ENCODE measurements at places on chromosomes 7 and 10. TPM values are rescaled to one million over a fixed set of nuclear protein-coding genes. Genes with fewer than 3 reads are reported as not detected.

CSGALNACT2 gene
- 5.1 TPM for total RNA-seq

DYNC1I1 gene
- 3.3 TPM for total RNA-seq

KCNIP2 gene
- total RNA-seq = 5.2 TPM

GIMAP6 gene
- total RNA-seq = 0.18 TPM

MEIG1 gene
- total RNA-seq = not detected

ZNF503 gene
- total RNA-seq = 0.39 TPM

CALHM3 gene
- 0.18 TPM for total RNA-seq

LFNG gene
- 24.1 TPM for total RNA-seq

- H3K4me1 ChIP-seq = no peaks in the 10 kb centered on the region
- no peak overlapping the region for H3K27ac ChIP-seq
- H3K27me3 ChIP-seq = no peaks in the 10 kb centered on the region
- no peak overlapping the region for H3K4me3 ChIP-seq
- H3K36me3 ChIP-seq = peaks cover 55% of the 10 kb centered on the region
These were observed 208.2 kb downstream of the CDK14 start for GRCh38 chr7:90804370-90804769.

DNA sequence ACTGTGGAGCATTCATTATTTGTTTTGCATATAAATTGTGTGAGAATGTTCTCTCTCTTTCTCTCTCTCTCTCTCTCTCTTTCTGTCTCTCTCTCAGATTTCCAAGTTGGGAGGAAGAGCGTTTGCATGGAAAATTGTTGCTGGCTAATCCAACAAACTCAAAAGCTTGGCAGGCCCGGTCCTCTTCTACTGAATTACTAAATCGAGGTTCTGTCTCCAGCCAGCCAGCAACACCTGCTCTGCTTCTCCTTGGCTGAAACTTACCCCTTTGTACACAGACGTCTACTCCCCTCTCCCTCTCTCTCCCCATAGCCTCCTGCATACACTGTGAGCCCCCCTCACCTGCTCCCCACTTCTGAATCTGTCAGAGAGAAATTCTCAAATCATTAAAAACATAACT lies 996.4 kb upstream of the AUTS2 start:
- no peaks in the 10 kb centered on the region for H3K36me3 ChIP-seq
- H3K27ac ChIP-seq = no peak overlapping the region
- H3K27me3 ChIP-seq = no peaks in the 10 kb centered on the region
- H3K4me1 ChIP-seq = peaks cover 6% of the 10 kb centered on the region
- no peak for DNase-seq

DNA sequence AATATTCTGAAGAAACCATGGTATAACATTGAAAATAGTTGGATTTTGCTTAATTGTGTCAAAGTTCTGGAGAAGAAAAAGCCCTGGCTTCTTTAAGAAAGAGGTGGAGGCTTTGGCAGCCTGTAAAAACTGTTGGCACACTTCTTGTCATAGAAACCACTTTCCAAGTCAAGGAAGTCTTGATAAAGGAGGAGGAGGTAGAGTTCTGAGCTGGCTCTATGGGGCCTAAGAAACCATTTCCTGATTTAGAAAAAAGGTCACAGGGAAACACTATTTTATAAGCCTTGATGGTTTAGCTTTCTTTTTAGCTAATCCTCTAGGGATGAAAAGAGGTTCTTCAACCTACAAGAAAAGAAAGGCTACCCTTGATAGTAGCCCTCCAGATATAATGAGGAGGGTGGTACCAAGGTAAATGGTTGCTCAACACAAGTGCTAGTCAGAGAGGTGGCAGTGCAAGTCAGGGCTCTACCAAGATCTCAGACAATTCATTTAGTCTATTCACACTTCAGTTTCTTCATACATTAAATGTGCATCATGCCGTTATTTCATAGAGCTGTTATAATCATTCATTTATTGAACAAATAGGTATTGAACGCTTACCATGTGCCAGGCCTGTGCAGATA lies 346.9 kb downstream of the RNLS start:
- peaks cover 4% of the 10 kb centered on the region for H3K4me1 ChIP-seq
- no peak overlapping the region for H3K27ac ChIP-seq
- no peaks in the 10 kb centered on the region for H3K27me3 ChIP-seq
- no peaks in the 10 kb centered on the region for H3K36me3 ChIP-seq
- no peak for DNase-seq
- no peak overlapping the region for H3K4me3 ChIP-seq

GRCh38 chr7:151774951-151775350 lies 102.0 kb downstream of the PRKAG2 start:
- H3K4me3 ChIP-seq = no peak overlapping the region
- no peak for DNase-seq
- no peaks in the 10 kb centered on the region for H3K4me1 ChIP-seq
- H3K36me3 ChIP-seq = peaks cover 8% of the 10 kb centered on the region
- no peak overlapping the region for H3K27ac ChIP-seq

- DNase-seq = peak; percentile 75
- no peak within 1 kb of the TSS for H3K27ac ChIP-seq
These were observed at the start of gene GOLGA7B for GRCh38 chr10:97849687-97850402. Gene GOLGA7B, plus strand, starts transcription at chr10:97849843. Its CDS starts 461 bp downstream, at chr10:97850304.

GRCh38 chr7:157411580-157411979 lies 74.8 kb downstream of the DNAJB6 start:
- H3K27ac ChIP-seq = peak overlapping the region; percentile 60
- DNase-seq = peak; percentile 71
- H3K27me3 ChIP-seq = no peaks in the 10 kb centered on the region
- peaks cover 44% of the 10 kb centered on the region for H3K4me1 ChIP-seq
- no peak overlapping the region for H3K4me3 ChIP-seq

- H3K27ac ChIP-seq = peak overlapping the region; percentile 77
- H3K4me3 ChIP-seq = peak overlapping the region; percentile 96
- H3K36me3 ChIP-seq = no peaks in the 10 kb centered on the region
These were observed 1.3 kb downstream of the ZNRF2 start for GRCh38 chr7:30285536-30286284.

DNA sequence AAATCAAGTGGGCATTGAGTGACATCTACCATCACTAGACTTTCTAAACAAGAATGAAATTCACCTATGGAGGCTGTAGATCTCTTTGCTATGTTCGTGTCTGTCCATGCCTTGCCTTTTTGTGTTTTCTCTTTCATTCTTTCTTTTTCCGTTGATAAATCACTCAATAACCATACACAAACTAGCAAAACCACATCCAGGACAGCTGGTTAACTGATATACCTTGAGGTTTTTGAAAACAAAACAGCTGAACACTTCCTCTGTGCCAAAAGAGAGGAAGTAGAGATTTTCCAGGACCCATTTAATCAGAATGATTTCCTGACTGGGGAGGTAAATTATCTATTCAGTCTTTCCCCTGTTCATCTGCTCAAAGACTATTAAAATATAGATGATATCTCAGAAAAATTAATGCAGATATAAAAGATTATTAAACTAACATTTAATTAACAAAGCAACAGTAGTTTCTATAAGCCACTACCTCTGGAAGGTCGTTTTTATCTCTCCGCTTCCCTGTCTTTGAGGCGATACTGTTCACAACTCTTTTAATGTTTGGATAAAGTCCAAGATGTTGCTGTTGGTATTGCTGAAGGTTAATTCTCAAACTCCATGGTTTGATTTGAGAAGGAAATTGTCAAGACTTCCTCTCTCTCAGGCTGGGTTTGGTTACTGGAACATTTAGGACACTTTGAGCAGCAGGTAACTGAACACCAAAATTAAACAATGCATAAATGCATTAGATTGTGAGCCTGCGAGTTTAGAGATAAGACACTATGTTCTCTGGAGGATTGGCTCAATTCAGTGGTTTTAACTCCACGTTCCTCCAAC lies 24.4 kb upstream of the C10orf67 start:
- H3K4me3 ChIP-seq = no peak overlapping the region
- no peak for DNase-seq
- H3K36me3 ChIP-seq = no peaks in the 10 kb centered on the region
- peaks cover 9% of the 10 kb centered on the region for H3K4me1 ChIP-seq
- H3K27ac ChIP-seq = no peak overlapping the region

DNA sequence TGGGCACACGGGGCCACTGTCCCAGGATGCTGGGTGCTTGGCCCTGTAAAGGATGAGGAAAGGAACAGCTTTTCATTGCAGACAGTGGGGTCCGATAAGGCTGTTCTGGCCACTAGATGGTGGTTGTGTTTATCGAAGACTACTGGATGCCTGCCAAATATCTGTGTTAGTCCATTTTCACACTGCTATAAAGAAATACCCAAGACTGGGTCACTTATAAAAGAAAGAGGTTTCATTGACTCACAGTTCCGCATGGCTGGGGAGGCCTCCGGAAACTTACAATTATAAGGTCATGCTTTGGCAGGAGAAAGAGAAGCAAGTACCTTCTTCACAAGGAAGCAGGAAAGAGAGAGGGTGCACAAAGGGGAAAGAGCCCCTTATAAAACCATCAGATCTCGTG lies 32.2 kb upstream of the GARS1 start:
- H3K4me3 ChIP-seq = no peak overlapping the region
- H3K4me1 ChIP-seq = peaks cover 11% of the 10 kb centered on the region
- DNase-seq = no peak
- no peak overlapping the region for H3K27ac ChIP-seq
- H3K27me3 ChIP-seq = no peaks in the 10 kb centered on the region

Data from WTC11 (cell line).